Thymus (tissue), 14 donors: ENCODE measurements at places on chromosomes 5 and 9. TPM values are rescaled to one million over a fixed set of nuclear protein-coding genes. Genes with fewer than 3 reads are reported as not detected.

DNA sequence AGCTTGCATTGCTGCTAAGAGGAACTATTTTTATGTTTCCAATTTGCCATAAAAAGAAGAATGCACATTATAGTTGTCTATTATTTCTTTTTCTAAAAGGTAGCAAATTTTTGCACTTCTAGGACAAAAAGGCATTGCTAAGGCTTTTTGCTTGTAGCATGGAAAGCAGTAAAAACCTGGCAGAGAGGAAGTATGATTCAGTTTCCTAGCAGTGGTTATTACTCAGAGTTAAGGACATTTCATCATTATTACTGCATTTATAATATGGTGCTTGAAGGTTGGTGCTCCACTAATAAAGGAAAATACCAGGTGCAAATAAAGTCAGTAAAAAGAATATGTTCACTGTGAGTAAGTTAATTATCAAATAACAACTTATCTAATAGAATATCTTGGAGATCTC lies 179.8 kb upstream of the PLPPR1 start:
- DNase-seq = no peak

- no peak for DNase-seq
Observed at GRCh38 chr9:129838707-129839259, 3.5 kb downstream of the USP20 start.

Gene MACROH2A1
- total RNA-seq = 244 TPM

DNA sequence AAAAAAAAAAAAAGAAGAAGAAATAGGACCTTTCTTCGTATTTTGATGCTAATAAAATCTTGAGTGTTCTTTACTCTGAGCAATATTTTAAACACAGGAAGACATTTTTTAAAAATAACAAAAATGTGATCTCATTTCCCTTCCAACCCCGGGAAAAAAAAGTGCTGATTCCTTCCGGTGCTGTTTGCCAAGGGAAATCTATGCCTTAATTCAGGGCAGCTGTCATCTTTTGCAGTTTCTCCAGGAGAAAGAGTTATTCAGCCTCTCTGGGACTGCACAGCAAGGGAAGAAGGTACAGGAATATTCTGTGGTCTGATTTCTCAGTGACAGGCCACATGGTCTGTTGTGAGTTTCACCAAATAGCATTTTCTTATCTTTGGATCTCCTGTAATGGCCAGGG lies 291.9 kb upstream of the IRX1 start:
- DNase-seq = no peak

DNA sequence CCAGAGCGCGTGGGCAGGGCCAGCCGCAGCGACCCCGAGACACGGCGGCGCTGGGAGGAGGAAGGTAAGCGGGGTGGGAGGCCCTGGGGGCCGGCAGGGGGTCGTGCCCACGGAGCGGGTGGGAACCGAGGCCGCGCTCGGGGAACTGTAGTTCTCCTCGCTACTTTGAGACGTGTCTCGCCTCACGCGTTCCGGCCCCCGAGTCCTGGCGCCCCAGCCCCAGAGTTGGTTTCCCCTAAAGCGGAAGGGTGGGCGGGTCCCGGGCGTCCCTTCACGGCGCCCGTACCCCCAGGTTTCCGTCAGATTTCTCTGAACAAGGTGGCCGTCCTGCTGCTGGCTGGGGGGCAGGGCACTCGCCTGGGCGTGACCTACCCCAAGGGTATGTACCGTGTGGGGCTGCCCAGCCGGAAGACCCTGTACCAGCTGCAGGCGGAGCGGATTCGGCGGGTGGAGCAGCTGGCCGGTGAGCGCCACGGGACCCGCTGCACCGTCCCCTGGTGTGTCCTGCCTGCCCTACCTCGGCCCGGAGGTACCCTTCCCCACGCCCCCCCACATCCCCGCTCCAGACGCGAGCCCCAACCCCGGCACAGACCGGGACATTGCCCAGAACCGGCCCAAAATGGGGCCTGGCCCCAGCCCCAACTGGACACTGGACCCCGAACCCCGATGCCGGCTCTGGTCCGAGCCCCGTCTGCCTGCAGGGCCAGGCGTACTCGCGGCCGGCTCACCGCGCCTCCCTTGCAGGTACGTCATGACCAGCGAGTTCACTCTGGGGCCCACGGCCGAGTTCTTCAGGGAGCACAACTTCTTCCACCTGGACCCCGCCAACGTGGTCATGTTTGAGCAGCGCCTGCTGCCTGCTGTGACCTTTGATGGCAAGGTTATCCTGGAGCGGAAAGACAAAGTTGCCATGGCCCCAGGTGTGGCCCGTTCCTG lies 709 bp downstream of the UAP1L1 start:
- DNase-seq = no peak

GRCh38 chr9:97459326-97459725 lies 42.1 kb upstream of the TMOD1 start:
- no peak for DNase-seq

- no peak for DNase-seq
Observed at GRCh38 chr9:133552236-133552635, 17.7 kb downstream of the ADAMTSL2 start.

DNA sequence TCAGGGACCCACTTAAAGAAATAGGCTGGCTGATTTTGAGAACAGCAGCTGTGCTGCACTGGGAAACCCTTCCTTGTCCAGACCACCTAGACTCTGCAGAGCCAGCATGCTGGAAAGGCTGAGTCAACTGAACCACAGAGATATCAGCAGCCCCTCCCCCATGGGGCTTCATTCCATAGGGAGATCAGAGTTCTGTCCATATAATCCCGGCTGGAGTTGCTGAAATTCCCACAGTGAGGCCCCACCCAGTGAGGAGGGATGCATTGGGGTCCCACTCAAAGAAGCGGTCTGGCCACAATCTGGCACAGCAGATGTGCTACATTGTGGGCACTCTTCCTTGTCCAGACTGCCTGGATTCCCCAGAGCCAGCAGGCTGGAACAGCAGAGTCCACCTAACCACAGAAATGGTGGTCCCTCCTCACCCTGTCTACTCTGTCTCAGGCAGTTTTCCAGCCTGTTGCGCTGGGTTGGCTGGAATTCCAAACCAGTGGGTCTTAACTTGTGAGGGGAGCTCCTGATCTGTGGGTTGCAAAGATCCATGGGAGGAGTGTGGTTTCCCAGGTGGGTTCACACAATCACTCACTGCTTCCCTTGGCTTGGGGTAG lies 127.1 kb downstream of the RNF180 start:
- no peak for DNase-seq

DNA sequence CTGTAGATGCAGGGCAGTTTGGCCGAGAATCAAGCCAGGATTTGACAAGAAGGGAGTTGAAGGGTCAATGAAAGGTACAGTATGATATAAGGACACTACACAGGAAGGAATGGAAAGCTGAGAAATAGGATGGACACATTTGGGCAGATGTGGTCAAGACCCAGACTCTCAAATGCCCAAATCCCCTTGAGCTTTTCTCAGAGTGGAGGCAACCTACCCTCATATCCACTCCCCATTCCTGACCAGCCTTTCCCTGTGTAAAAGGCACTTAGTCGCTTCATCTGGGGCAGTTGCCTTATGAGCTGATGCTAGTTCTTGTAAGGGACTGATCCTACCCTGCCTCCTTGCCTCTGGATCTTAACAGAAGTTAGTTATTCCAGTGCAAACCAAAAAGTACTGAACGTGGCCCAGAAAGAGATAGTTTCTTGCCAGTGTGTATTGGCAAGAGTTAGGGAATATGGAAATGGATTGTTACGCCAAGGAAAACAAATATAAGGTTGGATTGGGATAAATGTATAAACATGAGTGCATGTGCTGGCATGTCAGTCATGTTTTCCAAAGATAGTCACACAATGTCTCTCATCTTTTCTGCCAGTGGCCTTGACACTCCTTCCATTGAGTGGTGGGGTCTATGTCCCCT lies 4.1 kb upstream of the MCCC2 start:
- DNase-seq = no peak

- no peak for DNase-seq
Observed at GRCh38 chr9:99185934-99186333, 35.8 kb downstream of the ALG2 start.

Gene PCDHB15
- total RNA-seq = 0.33 TPM

Gene TXNDC15
- 27.7 TPM for total RNA-seq

DNA sequence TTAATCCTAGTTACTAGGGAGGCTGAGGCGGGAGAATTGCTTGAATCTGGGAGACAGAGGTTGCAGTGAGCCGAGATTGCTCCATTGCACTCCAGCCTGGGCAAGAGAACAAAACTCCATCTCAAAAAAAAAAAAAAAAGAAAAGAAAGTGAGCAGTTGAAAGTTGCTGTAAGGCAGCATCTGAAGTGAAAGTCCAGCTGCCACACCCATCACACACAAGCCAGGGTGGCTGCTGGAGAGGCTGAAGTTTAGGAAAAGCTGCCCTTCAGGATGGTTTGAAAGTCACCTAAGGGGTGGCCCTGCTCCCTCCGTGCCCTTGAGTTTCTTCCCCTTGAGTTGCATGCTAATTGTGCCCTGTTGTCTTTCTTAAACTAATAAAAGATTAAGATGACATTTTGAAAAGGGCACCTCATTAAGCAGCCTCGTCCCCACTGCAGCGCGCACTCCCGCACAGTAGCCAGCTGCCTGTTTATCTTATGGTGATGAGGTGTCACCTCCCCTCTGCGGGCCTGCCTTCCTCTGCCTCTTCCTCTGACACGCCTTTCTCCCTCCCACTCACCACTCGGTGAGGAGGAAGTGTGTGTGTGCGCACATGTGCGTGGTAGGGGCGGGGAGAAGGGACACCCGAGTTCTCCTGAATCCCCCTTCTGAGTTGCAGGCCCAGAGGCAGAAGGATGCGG lies 104.2 kb upstream of the PANK3 start:
- no peak for DNase-seq

GRCh38 chr5:131899686-131900085 lies 45.8 kb downstream of the MEIKIN start:
- DNase-seq = no peak

Gene MSX2
- 0.19 TPM for total RNA-seq

Gene IL4
- 4.5 TPM for total RNA-seq

GRCh38 chr5:150488519-150489359 lies 19.2 kb upstream of the NDST1 start:
- no peak for DNase-seq

GRCh38 chr9:37745970-37746369 lies 7.6 kb upstream of the TRMT10B start:
- no peak for DNase-seq

Gene SPINK1
- 1.5 TPM for total RNA-seq

DNA sequence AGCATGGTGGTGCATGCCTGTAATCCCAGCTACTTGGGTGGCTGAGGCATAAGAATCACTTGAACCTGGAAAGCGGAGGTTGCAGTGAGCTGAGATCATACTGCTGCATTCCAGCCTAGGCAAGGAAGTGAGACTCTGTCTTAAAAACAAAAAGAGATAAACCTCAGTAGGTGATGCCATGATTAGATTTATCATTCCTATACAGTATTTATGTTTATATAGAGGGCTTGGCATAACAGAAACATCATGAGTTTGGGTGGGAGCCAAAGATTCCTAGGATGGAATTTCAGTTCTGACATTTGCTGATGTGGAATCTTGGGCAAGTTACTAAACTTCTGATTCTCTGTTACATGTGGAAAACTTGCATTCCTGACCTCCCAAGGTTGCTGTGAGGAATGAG lies 22.3 kb downstream of the RFK start:
- no peak for DNase-seq

Gene EDIL3
- 0.52 TPM for total RNA-seq

Gene LECT2
- total RNA-seq = not detected

DNA sequence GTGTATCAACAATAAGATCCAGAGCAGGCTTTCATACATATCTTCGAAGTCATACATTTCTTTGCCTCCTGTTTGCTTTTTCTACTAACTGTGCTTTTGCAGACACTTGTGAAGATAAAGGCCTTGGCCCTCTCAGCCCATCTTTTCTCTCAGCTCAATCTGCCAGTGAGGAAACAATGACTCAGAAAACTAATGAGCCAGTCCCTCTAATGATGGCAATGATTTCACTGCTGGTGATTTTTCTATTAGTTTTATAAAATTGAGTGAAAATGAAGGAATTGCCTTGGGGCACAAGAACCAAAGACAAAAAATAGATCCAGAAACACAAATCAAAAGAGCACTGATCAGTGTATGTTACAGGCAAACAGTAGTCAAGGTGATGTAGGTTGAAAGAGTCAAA lies 167.7 kb upstream of the PPP2R2B start:
- DNase-seq = no peak

- DNase-seq = no peak
Observed at GRCh38 chr5:94228791-94229190, 389.6 kb downstream of the KIAA0825 start.

- no peak for DNase-seq
Observed at GRCh38 chr9:115649991-115650472, 503.6 kb upstream of the PAPPA start.

Gene NUTM2G
- not detected for total RNA-seq
